ENCODE measurements at places on chromosomes 16 and 17.

DNA sequence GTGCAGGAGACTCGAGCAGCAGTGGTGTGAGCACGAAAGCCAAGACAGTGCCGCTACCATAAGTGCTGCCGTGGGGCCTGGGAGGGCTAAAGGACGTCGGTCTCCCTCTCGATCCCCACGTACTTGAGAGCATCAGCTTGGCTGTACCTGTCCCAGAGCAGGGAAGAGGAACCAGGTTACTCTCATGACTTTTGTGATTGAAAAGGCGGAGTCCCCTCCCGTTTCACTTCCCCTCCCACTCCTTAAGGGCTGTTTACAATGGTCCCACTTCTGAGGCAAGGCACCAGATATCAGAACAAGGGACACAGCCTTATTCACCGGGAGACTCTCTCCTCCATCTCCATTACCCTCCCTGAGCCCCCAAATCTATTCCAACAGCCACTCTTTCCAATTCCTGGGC, 20.1 kb downstream of the CNTNAP1 start:
- DNase-seq = no peak

- DNase-seq = no peak
Measured at GRCh38 chr16:84408856-84409255, 40.5 kb downstream of the ATP2C2 start.

DNA sequence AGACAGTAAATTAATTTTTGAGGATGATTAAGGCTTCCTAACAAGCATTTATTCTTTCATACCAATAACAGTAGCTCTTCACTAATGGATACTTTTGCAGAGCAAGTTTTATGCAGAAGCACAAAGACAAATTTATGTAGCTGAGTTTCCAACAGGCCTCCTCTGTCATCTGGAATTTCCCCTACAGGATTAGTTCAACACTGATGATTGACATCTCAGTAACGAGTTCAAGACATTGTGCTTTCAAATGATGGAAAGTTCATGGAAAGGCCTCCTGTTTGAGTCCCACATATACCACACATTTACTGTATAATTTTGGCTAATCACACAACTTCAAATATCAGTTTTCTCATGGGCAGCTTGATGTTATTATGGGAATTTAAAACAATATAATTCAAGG, 40.6 kb downstream of the ABCA10 start:
- no peak for DNase-seq

DNA sequence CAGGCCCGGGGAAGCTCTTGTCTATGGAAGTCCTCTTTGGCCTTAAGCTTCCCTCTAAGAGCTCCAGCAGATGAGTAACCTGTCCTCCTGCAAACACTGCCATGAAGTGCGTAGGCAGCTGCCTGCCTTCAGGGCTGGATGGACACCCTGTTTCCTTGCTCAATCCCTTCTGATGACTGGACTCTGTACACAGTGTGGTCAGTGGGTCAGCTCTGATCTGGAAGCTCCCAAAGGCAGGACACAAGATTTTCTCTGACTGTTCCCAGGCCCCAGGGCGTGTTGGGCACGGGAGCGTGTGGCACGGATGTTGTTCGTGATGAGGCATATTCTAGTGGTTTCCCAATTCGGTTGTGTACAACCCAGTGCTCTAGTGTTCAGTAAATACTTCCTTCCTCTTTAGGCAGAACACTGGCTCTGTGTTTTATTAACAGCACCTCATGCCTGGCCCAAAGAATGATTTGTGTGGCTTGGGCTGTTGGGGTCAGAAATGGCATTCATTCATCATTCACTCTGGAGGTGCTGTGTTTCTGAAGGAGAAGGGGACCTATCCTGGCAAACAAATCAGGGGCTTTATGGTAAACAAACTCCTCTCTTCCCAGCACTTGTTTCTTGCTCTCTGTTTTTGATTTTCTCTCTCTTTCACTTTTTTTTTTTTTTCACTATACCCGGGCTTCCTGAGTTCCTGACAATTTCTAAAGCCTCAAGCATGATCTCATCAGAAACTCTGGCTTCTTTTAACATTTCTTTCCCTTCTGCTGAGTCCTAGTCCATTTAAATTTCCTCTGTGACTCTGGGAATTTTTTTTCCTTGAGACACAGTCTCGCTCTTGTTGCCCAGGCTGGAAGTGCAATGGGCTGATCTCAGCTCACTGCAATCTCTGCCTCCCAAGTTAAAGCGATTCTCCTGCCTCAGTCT, 12.0 kb upstream of the RNF157 start:
- peak; percentile 62 for DNase-seq

GRCh38 chr17:81192386-81193050, 26.5 kb upstream of the AATK start:
- no peak for DNase-seq

GRCh38 chr16:58127033-58127556, 2.1 kb downstream of the CFAP20 start:
- peak; percentile 60 for DNase-seq

GRCh38 chr17:78132084-78132676, 1.6 kb downstream of the TMC8 start:
- peak; percentile 88 for DNase-seq

DNA sequence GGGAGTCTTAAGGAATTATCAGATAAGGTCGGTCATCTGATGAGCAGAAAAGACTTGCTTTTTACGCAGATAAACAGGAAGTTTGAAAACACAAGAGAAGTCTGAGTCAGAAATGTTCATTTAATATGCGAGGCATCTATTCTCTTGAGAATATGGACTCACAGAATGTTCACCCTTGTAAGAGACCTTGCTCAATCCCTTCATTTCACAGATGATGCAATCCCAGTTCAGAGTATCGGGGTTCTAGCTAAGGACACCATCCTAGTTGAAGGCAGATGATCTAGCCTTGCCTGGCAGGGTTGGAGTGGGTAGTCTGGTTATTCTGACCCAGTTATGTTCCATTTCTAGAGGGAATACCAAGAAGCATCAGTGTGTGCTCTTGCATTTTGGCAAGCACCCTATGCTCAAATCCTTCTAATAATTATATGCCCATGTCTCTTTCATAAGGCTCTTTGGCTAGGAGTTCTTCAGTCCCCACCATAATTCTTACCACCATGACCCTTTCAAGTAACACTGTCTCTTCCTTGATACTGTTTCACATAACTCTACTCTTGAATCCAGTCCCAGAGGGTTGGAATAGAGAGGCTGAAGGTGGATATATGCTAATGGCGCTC, 42.5 kb downstream of the YPEL2 start:
- peak; percentile 28 for DNase-seq

DNA sequence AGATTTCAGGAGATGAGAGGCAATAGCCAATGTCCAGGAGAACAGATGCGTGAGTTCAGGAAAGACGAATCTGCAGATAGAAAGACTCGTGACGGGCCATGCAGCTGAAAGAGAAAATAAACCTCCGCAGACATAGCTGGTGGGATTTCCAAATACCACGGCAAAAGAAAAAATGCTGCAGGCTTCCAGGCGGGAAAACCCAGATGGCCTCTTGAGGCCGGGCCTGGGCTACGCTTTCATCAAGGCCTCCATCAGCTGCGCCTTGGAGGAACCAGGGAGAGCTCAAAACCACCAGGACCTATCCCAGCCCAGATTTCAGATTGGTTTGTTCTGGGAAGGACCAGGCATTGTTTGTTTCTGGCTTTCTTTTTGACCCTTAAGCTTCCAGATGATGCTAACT, 16.7 kb downstream of the CCDC40 start:
- DNase-seq = no peak

- no peak for DNase-seq
Measured at GRCh38 chr17:2171702-2172076, 116.8 kb downstream of the HIC1 start.
